ENCODE measurements at places on chromosomes 7 and 10.
A peak's percentile ranks its signal among the peaks of the same experiment; 100 is the strongest.

DNA sequence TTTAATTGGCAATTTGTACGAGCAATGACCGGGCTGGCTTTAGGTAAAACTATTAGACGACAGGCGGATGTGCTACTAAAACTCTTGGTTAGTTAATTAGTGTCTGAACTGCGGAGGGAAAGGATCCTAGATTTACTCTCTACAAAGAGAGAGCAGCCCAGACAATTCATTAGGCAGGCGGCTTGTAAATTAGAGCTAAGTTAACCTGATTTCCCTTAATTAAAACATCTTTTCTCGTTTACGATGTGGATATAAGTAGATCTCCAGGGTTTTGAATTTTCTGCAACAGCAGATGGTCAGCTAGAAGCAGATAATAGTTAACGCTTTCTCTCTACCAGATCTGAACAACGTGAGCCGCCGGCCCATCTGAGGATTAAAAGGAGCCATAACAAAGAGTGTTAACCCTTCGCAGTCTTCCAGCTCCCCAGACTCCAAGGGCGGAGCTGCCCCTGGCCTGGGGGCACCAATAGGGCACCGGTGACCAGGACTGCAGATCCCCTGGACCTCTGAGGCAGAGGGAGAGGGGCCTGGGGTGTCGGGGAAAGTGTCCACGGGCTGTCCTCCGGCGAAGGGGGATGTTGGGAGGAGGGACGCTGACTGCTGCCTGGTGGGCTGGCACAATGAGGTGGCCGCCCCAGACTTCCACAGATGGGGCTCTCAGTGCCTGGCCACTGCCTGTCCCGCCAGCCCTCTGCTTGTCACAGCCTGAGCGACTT, 6.3 kb upstream of the UNCX start:
- DNase-seq: peak; percentile 82

GRCh38 chr7:96045919-96046318, 273.6 kb downstream of the DYNC1I1 start:
- DNase-seq: no peak

DNA sequence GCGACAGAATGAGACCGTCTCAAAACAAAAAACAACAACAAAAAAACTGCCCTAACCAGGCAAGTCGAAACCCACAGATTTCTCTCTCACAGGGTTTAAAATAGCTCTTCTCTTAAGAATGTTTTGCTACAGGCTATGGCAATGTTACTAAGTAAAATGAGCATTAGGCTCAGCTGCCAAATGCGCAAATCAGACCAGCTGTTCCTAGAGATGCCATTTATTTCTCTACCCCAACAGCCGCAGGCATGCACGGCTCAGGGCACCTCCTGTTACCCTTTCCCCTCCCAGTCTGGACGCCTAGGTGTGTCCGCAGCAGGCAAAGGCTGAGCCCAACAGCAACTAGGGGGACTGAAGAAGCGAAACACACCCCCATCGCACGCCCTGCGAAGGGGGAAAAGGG, 168.3 kb upstream of the MBL2 start:
- DNase-seq: no peak

GRCh38 chr7:25567430-25567829, 339.1 kb upstream of the NPVF start:
- DNase-seq: no peak

GRCh38 chr10:112223725-112224124, 40.2 kb upstream of the GPAM start:
- DNase-seq: no peak

GRCh38 chr10:54559498-54559897, 241.5 kb downstream of the PCDH15 start:
- DNase-seq: no peak

GRCh38 chr7:1364068-1364905, 95.0 kb downstream of the MICALL2 start:
- DNase-seq: no peak

DNA sequence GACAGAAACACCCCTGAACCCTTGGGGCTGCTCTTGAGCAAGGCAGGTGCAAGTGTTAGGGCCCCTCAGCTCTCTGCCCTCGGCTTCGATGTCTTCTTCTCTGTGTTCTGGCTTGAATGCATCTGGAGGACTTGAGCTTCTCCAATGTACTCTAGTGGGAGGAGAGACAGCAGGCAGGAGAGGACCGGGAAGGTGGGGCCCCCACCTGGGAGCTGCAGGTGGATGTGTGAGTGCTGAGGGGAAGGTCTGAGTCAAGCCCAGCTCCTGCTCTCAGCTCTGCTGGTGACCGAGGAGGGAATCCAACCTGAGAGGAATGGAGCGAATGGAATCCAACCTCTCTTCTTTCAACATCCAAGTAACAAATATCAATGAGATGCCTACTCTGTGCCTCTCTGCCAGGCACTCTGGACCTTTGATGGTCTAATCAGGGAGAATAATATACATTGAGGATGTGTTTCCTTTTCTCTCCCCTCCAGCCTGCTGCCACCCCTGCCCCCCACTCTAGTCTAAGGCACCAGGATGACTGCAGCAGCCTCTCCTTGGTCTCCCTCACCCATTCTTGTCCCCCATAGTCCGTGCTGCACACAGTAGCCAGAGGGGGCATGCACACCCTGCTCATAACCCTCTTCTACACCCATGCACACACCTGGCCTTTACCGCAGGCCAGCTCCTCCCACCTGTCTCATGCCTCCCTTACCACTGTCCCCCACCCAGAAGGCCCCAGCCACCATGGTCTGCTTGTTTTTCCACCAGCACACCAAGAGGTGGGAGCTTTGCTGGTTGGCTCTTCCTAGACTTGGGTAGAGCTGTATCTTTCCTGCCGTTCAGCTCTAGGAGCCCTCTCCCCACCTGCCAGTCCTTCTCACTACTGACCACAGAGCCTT, 13.6 kb downstream of the TBATA start:
- no peak for DNase-seq

- no peak for DNase-seq
Measured at GRCh38 chr7:28806841-28807240, 151.3 kb downstream of the TRIL start.

GRCh38 chr7:122166275-122166674, 22.2 kb upstream of the AASS start:
- no peak for DNase-seq

DNA sequence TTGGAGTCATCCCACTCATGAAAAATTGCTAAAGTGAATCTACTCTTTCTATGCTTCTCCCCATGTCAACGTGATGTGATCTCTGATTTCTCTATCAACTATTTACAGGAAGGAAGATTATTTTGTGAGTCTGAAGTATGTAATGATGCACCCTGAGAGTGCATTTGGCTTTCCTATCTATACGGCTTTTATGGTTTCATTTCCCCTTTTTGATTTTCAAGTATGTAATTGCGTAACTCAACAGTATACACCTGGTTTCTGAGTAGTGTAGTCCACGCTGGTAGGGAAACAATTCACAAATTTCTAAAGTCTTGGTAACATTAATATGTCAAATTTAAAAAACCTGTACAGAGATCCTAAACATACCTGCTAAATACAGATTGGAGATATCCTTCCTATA, 194.7 kb upstream of the SEMA3A start:
- DNase-seq: no peak

- DNase-seq: no peak
Measured at GRCh38 chr7:2195400-2196246, 37.1 kb downstream of the MAD1L1 start.

GRCh38 chr7:135792866-135793265, 44.3 kb upstream of the FAM180A start:
- no peak for DNase-seq

DNA sequence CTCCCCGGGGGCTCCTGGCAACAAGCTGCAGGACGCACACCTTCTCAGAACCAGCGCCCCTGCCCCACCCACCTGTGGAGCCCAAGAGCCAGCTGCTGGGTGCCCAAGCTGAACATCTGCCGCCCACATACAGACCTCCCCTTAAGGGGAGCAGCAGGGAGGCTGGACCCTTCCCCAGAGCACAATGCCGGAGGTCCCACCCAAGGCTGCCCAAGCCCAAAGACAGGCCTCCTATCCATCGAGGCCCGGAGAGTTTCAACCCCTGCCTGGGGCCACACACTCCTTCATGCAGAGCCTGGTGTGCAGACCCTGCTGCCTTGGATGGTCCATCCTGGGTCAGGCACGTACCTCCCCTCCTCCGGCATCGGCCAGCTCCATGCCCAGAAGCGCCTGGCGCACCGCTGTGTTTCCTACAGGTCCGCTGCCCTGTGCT, 48.7 kb downstream of the VIPR2 start:
- DNase-seq: no peak

DNA sequence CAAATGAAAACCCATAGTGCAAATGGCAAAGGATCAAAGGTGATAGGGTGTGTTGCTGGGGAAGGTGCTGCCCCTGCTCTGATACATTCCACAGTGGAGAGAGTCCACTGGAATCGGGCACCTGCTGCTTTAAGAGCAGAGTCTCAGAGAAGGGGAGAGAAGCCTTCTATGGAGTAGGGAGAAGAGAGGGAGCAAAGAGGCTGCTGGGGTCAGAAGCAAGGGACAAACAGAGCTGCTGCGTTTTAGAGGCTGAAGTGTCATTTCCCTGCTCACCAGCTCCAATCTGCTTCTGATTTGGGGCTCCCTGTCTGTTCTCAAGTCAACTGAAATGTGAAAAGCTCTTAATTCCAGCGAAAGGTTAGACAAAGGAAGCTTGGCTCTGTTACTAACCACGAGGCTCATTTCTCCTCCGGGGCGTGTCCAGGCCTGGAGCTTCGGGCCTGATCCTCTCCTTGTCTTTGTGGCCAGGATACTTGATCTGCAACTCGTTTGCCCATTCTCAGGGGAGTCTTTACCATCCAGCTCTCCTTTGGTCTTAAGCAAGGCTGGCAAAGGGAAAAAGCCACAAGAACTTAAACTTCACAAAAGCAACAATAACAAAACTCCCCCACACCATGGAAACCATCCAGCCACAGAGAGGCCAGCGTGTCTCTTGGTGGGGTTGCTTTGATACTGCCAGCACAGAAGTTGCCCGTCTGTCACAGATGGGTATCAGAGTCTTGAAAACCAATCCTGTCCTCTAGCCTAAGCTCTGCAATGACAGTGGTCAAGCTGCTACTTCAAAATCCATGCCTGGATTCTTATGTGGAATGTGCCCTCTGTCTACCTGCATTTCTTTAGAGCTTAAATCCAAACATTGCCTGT, 692.6 kb downstream of the SUGCT start:
- DNase-seq: no peak

DNA sequence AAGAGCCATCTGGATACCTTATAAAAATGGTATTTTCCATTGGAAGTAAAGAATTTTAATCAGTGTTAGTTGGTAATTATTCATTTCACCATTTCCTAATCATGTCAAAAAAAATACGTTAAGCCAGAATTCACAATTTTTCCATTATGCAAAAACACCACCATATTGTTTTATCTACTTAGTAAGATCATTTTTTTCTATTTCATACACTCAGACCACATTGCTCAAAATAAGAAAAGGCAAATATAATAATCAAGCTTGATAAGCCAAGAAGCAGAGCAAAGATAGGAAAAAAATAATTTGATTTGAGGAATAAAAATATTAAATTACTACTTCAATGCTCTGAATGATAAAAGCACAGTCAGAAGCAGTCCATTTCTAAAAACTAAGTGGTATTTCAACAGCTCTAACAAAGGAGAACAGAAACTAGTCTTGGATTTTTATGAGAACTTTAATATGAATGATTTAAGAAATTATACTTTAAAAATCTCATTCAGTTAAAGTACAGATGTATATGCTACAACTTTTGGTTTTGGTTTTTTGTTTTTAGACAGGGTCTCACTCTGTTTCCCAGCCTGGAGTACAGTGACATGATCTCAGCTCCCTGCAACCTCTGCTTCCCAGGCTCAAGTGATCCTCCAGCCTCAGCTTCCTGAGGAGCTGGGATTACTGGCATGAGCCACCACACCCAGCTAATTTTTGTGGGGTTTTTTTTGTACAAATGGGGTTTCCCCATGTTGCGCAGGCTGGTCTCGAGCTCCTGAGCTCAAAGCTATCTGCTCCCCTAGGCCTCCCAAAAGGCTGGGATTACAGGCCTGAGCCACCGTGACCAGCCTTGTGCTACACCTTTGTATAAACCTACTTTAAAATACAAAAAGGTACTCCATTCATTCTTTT, 46.6 kb downstream of the LRRN3 start:
- no peak for DNase-seq

DNA sequence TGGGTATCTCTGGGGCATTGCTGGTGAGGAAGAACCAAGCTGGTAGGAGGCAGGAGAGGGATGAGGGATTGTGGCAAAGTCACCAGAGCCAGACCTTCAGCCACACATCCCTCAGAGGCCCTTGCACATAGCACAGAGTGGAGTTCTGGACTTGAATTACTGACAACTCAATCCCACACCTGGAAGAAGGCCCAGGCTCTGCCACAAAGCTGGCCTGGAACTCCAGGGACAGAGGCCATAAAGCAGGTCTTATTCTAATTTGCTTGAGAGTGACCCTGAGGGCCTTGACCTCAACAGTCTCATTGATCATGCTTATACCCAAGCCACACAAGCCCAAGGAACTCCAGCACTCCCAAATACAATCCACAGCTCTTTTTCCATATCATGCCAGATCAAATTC, 486.2 kb upstream of the ZMIZ1 start:
- no peak for DNase-seq

DNA sequence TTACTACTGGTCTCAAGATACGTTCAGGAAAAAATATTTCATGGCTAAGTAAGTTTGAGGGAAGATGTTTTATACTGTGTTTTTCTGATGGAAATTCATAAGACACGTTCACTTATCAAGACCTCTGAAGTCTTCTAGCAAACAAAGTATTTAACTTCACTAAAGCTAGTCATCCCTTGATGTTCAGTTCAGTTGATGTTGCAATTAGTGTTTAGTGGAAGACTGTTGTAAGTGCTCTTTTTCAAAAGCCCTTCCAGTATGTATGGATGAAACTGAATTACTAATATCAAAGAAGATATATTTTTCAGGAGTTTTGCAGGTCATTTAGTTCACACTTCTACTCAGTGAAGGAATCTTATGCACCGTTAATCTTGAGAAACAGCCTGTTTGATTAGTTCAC, 25.1 kb downstream of the CUL1 start:
- DNase-seq: no peak

DNA sequence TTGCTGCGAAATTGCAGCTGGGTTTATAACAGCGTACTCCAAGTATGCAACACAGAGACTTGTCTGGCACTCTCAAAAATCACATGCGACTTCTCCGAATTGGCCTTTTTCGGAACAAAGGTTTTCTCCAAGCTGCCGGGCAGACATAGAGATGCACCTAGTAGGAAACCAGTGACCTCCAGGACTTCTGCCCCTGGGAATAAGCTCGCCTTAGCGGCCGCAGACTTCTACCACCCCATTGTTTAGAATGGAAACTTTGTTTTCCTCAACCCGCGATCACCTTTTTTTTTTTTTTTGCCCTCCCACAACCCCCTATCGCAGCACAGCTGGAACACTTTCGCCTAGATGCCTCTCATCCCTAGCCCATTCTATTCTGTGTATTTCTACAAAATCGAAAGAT, 4.9 kb upstream of the HOXA10 start:
- DNase-seq: peak; percentile 1

DNA sequence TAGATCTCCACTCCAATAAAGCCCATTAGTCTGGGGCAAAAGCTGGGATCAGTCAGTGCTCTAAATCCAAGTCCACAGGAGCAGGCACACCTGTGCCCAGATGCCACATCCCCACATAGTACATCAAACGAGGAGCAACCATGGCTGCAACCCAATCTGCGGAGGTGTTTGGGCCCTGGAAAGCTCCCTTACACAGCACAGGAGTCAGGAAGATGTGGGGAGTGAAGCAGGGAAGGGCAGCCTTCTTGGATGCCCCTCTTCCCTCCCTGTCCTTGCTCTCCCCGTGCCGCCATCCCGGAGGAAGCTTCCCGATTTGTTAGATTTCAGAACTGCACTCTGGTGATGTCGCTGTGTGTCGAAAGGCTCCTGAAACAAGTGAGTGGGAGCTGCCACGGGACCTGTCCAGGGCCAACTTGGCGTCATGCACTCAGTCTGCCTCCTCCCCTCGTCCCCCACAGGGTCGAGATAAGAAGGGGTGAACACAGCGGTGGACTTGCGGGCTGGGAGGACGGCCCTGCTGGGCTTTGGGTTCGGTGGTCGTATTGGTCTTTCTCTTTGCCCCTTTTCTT, 230.6 kb upstream of the GRB10 start:
- no peak for DNase-seq
